Head of caudate nucleus (tissue), 42 donors: ENCODE measurements at places on chromosomes 16 and 17.

DNA sequence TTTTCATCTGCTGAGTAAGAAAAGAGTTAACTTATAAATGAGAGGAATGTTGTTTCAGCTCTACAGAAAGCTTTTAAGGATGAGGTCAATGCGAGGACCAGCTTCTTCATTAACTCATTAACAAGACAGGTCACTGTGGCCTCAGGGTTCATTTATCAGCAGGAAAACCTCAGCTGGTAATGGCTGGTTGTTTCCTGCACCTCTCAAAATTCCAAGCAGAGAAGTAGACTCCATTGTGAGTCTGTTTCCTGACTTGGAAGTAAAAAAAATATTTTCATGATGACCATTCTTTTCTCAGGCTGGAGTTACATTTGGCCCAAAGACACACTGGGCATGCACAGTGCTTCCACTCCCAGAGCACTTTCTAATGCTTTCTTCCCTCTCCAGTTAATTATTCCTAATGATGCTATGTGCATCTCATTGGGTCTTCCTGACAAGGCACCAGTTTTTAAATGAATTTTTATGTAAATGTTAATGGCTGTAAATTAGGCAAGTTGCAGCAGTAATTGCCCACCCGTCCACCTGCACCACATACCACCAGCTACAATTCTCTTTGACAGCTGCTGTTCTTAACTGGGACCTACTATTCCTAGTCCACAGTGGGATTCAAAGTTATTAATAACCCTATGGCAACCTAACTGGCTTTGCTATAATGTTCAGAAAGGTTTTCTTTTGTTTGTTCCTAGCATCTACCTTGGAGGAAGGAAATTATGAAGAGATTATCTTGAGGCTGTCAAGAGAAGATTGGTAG, 89.5 kb upstream of the BCAR1 start:
- no peak for DNase-seq

DNA sequence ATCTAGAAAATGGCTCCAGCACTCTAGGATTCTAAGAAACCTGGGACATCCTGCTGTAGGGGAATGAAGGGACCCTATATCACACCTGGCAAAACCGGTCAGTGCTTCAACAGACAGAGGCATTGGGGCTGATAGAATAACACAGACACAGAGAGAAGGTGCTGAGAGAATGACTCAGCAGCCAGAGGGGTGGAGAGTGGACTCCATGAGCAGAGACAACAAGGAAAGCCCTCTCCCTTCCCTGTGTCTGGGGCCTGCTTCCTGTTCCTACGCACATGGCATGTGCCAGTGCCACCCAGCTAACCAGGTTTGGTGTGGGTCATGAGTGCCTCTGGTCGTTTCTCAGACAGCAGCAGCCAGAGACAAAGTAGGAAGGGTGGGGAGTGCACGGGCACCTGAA, 140.3 kb downstream of the CCT6B start:
- DNase-seq: no peak

GRCh38 chr17:28470266-28470913, 3.1 kb upstream of the SLC13A2 start:
- DNase-seq: no peak

DNA sequence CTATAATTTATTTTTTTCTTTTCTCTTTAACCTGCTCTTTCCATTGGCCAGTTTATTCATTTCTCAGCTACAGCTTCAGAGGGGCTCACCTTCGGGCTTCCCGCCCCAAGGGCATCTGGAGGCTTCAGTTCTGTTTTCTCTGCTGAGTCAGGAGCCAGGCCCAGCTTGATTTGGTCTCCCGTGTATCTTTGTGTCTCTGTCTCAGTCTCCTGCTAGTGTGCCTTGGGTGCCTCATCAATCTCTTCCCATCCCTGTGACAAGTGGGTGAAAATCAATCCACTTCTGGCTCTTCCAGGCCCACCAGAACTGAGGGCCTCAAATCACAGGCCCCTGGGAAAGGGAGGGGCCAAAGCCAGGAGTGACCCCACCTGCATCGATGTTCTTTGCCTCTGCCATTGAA, 72.1 kb downstream of the CCDC182 start:
- no peak for DNase-seq

DNA sequence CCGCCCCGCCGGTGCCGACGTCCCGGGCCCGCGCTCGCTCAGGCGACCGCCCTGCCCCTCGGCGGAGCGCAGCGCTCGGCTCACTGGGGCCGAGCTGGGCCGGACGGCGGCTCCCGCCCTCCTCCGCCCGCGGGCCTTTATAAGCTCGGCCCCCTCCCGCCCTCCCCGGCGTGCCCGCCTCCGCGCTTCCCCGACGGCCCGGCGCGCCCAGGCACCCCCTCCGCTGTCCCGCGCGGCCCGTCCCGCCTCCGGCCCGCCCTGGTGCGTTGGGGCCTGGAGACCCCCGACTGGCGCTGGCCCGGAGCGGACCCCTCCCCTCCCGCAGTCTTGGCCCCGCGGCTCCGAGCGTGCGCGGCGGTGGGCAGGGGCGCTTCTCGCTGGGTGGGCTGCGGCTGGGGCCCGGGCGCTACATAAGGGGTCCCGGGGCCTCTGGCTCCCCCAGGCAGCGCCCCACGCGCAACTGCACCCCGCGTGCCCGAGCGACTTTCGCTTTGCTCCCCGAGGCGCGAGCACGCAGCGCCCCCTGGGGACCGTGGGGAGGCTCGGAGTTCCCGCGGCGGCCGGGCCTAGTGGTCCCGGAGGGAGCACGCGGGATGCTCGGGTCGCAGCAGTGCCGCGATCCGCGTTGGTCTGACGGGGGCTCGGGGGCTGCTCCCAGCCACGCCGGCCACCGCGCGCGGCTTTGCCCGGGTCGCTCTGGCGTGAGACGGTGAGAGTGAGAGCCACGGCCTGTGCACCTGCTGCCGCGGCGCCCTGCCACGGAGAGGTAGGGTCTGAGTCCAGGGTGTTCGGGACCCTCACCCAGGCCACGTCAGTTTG, at the start of gene PIEZO1:
TSS of gene PIEZO1 (minus strand) at position 115 of the 819 bp plus-strand sequence. CDS start 256 bp downstream, outside the sequence.
- DNase-seq: peak; percentile 85

DNA sequence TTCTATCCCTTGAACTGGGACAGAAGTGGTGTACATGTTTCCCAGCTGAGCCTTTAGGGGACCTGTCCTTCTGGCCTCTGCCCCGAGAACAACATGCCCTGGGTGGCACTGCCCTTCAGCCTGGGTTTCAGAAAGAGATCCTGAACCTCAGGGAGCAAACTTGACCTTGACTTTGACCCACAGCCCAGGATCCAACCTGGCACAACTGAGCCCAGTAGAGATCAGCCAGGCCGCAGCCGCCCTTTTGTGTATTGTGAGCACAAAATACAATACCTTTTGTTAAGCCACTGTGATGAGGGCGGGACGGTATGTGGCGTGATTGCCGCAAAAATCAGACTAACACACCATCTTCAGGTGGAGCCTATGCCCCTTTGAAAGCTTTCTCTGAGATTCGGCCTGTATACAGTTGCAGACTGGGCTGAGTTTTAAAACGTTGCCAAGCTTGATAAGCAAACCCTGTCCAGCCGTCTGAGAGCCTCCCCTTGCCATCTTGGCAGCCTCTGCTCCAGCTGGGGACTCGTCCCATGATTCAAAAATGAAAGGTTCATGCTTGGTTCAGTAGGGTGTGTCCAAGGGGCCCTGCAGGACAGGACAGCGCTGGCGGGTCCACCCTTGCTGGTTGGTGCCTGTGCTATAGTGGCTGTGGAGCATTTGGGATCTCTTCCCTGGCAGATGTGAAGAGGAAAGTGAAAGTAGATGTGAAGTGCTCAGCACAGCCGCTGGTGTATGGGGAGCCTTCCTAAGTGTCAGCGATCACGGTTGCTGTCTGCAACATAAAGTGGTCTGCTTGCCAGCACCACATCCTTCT, 40.3 kb downstream of the FOXL1 start:
- DNase-seq: no peak
